Transverse colon (tissue), 4 donors: ENCODE measurements at places on chromosomes 6 and 20. TPM values are rescaled to one million over a fixed set of nuclear protein-coding genes. Genes with fewer than 3 reads are reported as not detected.

DNA sequence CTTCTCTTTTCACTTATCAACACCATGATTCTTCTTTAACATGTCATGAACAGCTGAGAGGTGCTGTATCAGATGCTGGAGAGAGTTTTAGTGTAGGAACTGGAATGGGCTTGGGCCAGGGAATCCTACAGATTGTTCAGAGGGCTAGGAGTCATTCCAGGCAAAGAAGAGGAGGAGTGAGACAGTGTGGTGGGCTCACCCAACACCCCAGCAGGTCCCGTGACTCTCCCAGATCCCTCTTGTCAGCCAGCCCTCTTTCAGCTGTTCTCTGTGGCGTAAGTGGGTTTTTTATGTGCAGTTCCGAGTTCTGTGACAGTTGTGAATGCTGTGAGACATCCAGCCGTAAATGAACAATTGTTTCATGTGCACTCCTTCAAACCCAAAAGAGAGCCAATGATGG lies 31.4 kb upstream of the CEP162 start:
- DNase-seq, result no peak

DNA sequence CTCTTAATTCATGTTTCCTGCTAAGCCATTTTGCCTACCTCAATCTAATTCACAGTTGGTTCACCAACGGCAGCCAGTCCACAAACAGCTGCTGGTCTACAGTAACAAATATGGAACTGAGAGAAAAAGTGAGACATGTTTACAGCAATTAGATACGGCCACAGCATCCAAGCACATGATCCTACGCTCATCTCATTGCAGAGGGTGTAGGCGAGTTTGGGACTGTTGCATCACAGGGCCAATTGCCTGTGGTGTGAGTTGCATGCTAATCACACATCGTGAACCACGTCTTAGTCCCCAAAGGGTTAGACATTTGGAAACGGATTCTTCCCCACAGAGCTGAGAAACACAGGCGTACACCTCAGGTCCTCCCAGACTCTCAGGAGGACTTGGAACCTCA lies 166.9 kb downstream of the EYA2 start:
- no peak for DNase-seq

DNA sequence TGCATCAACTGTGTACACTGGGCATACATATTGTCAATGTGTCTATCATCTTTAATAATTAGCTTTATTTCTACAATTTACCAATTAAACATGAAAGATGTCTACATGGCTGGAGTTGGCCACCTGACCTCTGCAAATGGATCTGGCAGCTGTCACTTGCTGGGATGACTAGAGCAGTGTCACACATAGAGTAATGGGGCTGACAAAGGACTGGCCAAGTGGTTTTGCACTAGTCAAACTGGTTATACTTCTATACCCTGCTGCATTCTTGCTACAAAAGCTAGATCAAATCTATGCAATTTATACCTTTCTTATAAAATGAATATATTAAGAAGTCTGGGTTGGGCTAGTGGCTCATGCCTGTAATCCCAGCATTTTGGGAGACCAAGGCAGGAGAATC lies 99.3 kb downstream of the SESN1 start:
- DNase-seq, result no peak

GRCh38 chr20:2754424-2754823 lies 46.0 kb downstream of the CPXM1 start:
- no peak for DNase-seq

The CD93 gene
- 6.3 TPM for total RNA-seq
